Ovary (tissue), 10 donors: ENCODE measurements at places on chromosomes 7 and 10. TPM values are rescaled to one million over a fixed set of nuclear protein-coding genes. Genes with fewer than 3 reads are reported as not detected.

ATRNL1 gene
- total RNA-seq = 116 TPM

FGFBP3 gene
- 1.6 TPM for total RNA-seq

FBXW4 gene
- 72.6 TPM for total RNA-seq

CLDN15 gene
- total RNA-seq = 9.0 TPM

DYNC1I1 gene
- 10.6 TPM for total RNA-seq

RSPH10B gene
- total RNA-seq = 0.50 TPM

CUBN gene
- total RNA-seq = 4.0 TPM

LRCH4 gene
- 75.5 TPM for total RNA-seq

NAT16 gene
- total RNA-seq = not detected

GPNMB gene
- 132 TPM for total RNA-seq

CYTH3 gene
- 17.2 TPM for total RNA-seq

TUBGCP2 gene
- 59.1 TPM for total RNA-seq

C10orf53 gene
- not detected for total RNA-seq

CHRM2 gene
- 0.68 TPM for total RNA-seq

FAM25A gene
- total RNA-seq = not detected

MYL7 gene
- total RNA-seq = 2.0 TPM

EIF4H gene
- total RNA-seq = 151 TPM

TRIM74 gene
- total RNA-seq = 0.74 TPM

SPDYE2B gene
- total RNA-seq = not detected

NUTM2E gene
- total RNA-seq = not detected

JAKMIP3 gene
- 2.5 TPM for total RNA-seq

PAX4 gene
- total RNA-seq = not detected

TMEM236 gene
- total RNA-seq = 0.11 TPM

AKR1C2 gene
- total RNA-seq = 17.4 TPM

GHRHR gene
- not detected for total RNA-seq

BHLHA15 gene
- 0.54 TPM for total RNA-seq

SRRM3 gene
- 4.4 TPM for total RNA-seq

PRKAR1B gene
- 42.9 TPM for total RNA-seq

RASA4 gene
- total RNA-seq = 65.6 TPM
